ENCODE measurements at places on chromosomes 2 and 18.

GRCh38 chr2:207683879-207684627 is 27.4 kb upstream of the CCNYL1 start:
- DNase-seq: no peak

DNA sequence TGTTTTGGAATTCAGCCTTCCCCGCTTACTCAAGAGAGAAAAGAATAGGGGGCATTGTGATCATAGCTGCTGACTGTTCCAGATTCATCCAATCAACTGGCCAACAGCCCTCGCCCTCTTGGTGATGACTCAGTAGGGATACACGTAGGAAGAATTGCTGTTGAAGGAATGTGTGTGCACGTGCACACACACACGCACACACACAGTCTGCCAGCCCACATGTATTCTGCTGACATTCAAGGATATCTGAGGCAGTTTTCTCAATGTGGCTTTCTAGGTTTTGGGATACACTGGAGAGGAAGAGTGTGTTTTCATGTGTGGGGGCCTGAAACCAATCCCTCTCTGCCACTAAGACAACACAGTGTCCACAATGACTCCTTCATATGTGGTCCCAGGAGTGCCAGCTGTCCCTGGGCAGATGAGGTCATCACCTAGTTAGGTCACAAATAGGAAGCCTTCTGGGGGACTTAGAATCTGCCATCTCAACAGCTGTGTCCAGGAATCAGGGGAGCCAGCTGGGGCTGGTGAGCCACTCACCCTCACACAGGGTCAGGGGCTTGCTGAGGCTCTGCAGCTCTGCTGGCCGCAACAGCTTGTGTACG is 352.6 kb downstream of the SS18 start:
- DNase-seq: no peak

DNA sequence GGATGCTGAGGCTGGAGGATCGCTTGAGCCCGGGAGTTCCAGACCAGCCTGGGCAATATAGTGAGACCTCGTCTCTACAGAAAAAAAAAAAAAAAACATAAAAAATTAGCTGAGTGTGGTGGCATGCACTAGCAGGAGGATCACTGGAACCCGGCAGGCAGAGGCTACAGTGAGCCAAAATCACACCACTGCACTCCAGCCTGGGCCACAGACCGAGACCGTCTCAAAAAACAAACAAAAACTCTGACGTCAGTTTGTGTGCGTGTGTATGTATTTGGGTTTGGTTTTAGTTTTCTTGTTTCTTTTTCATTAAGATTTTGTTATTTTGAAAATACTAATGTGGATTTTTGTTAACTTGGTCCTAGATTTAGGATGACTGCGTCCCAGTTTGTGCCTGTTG is 19.0 kb downstream of the CEP68 start:
- no peak for DNase-seq

DNA sequence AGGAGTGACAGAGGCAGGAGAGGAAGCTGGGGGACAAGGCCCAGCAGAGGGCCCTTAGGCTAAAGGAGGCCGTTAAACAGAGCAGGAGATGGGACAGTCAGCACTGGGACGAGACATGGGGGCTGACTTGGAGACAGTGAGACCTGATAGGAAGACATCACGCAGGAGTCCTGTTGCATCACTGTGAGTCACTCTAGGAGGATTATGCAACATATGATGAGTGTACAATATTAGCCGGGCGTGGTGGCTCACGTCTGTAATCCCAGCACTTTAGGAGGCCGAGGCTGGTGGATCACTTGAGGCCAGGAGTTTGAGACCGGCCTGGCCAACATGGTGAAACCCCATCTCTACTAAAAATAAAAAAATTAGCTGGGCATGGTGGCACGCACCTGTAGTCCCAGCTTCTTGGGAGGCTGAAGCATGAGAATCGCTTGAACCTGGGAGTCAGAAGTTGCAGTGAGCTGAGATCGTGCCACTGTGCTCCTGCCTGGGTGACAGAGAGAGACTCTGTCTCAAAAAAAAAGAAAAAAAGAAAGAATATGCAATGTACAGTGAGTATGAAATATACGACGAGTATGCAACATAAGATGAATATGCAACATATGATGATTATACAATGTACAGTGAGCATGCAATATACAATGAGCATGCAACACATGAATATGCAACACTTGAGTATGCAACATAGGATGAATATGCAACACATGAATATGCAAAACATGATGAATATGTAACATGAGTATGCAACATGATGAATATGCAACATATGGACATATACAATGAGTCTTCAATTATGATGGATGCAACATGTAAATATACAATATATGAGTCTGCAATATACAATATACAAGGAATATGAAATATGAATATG is 83.3 kb upstream of the ID2 start:
- no peak for DNase-seq

- no peak for DNase-seq
Observed at GRCh38 chr2:1655461-1655860, 88.9 kb downstream of the PXDN start.

- DNase-seq: no peak
Observed at GRCh38 chr18:51253476-51253875, 56.0 kb upstream of the MEX3C start.

- DNase-seq: no peak
Observed at GRCh38 chr2:205464681-205465080, 217.6 kb upstream of the NRP2 start.

GRCh38 chr18:51009072-51009471 is 20.9 kb upstream of the SMAD4 start:
- DNase-seq: no peak

GRCh38 chr2:228067309-228067708 is 114.2 kb downstream of the SPHKAP start:
- no peak for DNase-seq

DNA sequence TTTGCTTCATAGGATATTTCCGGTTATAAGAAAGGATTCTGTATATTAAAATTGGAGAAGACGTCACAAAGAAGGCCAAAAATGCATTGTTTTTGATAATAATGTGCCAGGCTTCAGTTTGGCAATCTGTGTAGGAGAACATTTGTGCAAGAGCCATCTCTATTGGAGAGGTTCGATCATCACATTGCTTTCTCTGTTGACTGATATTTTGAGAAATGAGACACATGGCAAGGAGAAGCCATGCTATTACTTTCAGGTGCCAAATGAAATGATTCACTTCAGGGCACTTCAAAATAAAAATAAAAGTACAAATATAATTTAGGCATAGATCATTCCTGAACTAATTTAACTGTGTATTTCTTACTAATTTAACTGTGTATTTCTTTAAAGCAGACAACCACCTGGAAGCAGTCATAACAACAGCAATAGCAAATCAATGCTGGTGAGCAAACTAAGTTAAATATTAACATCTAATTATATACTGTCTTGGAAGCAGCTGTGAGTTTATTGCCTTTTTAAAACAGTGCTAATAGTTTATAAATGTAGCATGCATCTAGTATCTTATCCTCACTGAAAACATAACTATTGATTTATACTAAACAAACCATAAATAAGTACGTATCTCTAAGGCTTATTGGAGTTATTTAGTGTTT is 50.2 kb upstream of the CHST9 start:
- DNase-seq: no peak

DNA sequence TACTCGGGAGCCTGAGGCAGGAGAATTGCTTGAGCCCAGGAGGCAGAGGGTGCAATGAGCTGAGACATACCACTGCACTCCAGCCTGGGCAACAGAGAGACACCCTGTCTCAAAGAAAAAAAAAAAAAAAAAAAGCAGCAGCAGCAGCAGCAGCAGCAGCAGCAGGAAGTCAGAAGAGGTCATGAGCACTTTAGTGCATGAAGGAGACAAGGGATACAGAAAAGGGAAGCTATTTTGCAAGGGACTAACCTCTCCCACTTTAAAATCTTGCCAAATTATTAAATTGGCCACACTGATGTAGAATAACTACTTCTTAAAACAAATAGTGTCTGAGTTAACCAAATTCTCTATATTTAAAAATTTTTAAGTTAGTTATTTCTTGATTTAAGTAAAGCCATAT is 113.4 kb upstream of the PDE1A start:
- no peak for DNase-seq

- peak; percentile 31 for DNase-seq
Observed at GRCh38 chr2:239247401-239248245, 153.2 kb downstream of the HDAC4 start.

- no peak for DNase-seq
Observed at GRCh38 chr2:102098756-102099155, 43.8 kb upstream of the IL1R1 start.

DNA sequence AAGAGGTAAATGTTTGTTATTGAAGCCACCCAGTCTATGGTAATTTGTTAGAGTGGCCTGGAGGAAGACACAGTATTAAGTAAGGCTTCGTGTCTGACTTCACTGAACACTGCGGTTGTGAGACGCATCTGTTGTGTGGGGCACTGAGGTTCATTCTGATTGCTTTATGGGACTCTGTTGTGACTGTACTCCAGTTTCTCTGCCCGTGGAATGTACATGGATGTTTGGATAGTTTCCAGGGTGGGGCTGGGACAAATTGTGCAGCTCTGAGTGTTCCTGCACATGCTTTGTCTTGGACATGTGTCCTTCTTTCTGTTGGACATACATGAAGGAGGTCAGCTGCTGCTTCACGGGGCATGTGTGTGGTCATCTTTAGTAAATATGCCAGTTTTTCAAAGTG is 58.6 kb downstream of the ODC1 start:
- DNase-seq: no peak

- DNase-seq: no peak
Observed at GRCh38 chr2:232213176-232213575, 165.4 kb upstream of the ALPP start.
